Esophagus squamous epithelium (tissue), 5 donors: ENCODE measurements at places on chromosomes 2 and 18. TPM values are rescaled to one million over a fixed set of nuclear protein-coding genes. Genes with fewer than 3 reads are reported as not detected.

DNA sequence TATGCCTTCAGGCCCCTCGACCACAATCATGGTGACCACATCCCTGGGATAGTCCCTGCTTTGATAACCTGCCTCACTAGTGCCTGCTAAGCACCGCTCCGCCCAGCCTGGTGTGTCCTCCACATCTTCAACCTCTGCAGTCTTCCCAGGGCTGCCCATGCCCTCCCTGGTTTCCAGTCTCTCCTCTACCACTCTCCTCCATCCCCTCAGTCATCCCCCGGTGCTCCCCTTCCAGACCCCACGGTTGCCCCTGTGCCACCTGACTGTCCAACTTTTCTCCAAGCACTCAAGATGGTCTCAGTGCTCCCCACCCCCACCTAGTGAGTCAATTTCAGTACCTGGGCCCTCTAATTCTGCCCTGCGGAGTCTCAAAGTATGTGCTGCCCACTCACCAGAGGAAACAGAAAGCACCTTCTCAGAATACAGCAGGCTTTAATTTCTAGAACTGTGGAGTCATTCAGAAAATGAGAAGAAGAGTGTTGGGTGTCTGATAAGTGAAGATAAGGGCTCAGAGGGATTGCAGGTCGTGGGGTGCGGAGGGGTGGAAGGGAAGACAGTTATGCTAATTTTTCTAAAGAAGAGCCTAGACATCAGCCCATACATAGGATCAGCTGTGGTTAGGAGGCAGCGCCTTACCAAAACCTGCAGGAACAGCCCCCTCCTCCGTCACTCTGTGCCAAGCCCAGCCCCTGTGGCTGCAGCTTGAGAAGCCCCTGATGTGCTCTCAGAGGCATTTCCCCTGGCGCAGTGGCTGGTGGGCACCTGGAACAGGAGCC lies 53.6 kb upstream of the CAB39 start:
- DNase-seq, result no peak

DNA sequence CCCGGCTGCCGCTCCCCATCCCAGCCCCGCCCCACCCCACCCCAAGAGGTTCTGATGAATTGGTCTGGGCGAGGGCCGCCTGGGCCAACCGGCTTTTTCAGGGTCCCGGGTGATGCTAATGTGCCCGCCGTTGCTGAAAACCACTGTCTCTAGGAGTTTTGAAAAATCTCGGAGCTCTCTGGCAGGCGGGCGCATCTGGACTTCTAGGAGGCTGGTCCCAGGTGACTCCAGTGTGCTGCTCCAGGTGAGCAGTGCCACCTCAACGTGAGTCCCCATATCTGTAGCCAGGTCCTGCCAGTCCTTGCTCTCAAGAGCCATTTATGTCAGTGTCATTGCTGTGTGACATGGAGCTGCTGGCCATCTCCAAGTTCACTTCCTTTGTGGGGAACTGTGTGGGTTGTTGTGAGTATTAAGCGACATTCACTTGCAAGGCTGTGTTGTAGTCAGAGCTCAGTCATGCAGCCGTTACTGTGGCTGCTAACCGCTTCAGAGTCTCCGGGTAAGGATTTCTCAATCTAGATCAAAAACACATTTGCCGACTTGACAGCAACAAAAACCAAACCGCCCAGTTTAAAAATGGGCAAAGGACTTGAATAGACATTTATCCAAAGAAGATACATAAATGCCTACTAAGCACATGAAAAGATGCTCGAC lies at the start of gene RFX8:
Gene RFX8, minus strand, starts transcription at position 382 of the 654 bp plus-strand sequence. CDS start 8,264 bp downstream, outside the sequence.
- DNase-seq, result no peak

Gene TUBA4B
- total RNA-seq, result not detected

GRCh38 chr2:183597841-183598240 lies 473.6 kb downstream of the NUP35 start:
- DNase-seq, result no peak

Gene ASIC4
- not detected for total RNA-seq

DNA sequence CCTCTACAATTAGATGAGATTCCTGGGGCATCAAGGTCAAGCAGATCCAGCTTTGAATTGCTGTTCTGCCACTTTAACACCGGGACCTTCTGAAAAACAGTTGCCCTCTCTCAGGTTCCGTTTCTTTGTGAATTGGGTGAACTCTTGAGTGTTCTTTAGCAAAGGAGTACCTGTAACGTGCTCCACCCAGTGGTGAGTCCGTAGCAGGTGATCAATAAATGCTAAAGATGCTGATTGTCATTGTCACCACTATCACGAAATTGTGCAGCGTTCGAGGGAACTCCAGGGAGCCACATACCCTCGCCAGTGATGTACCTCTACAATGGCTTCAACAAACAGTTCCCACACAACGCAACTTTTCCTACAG lies 81.9 kb downstream of the TCF7L1 start:
- DNase-seq, result no peak

- DNase-seq, result no peak
Observed at GRCh38 chr2:198232281-198232680, 427.9 kb downstream of the PLCL1 start.

DNA sequence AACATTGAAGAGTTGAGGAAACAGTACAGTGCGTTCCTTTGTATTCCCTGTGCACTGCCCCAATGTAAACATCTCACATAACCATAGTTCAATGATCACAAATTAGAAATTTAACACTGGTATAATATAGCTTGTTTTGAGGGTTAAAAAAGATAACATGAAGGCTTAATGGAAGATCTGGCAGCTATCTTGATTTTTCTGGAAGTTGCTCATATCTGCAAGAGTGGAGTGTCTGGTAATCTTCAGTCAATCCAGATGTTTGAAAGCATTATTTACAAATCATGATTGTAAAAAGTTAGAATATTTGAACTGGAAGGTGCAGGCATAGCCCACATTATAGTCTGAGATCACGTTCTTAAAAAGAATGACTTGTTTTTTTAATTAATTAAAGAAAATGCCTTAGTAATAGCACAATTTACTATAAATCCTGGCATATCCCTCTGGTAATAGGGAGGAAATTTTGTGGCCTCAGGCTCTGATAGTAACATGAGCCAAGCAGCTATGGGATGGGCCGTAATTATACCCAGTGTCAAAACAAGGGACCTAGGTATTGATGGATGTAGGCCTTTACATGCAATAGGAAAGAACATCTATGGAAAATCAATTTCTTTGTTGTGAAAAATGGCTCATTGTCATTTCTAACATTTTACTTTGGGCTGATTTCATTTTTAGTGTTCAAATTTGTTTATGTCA lies 418.0 kb downstream of the THSD7B start:
- no peak for DNase-seq

Gene ANKRD36C
- 29.4 TPM for total RNA-seq

DNA sequence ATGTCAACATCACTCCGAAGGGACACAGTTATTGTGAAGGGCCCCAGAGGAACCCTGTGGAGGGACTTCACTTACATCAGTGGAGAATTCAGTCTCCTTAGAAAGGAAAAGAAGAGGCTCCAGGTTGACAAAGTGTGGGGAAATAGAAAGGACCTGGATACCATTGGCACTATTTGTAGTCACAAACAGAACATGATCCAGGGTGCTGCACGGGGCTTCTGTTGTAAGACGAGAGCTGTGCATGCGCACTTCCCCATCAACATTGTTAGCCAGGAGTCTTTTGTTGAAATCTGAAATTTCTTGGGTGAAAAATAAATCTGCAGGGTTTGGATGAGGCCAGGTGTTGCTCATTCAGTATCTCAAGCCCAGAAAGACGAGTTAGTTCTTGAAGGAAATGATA lies 2.4 kb upstream of the ALPK2 start:
- DNase-seq, result no peak

Gene MEP1B
- total RNA-seq, result not detected

Gene ITGB6
- total RNA-seq, result 33.8 TPM

GRCh38 chr2:218910741-218911140 lies 30.1 kb downstream of the WNT10A start:
- no peak for DNase-seq

- DNase-seq, result no peak
Observed at GRCh38 chr2:45898819-45899218, 247.3 kb downstream of the PRKCE start.

- no peak for DNase-seq
Observed at GRCh38 chr18:59144483-59144882, 4.8 kb downstream of the SEC11C start.

- no peak for DNase-seq
Observed at GRCh38 chr2:8203364-8203763, 478.5 kb upstream of the ID2 start.

Gene CNGA3
- not detected for total RNA-seq

GRCh38 chr2:128301501-128301966 lies 17.1 kb downstream of the HS6ST1 start:
- DNase-seq, result no peak

Gene UGT1A10
- total RNA-seq, result 29.3 TPM

Gene TFCP2L1
- 29.9 TPM for total RNA-seq

Gene KCNS3
- 31.7 TPM for total RNA-seq

DNA sequence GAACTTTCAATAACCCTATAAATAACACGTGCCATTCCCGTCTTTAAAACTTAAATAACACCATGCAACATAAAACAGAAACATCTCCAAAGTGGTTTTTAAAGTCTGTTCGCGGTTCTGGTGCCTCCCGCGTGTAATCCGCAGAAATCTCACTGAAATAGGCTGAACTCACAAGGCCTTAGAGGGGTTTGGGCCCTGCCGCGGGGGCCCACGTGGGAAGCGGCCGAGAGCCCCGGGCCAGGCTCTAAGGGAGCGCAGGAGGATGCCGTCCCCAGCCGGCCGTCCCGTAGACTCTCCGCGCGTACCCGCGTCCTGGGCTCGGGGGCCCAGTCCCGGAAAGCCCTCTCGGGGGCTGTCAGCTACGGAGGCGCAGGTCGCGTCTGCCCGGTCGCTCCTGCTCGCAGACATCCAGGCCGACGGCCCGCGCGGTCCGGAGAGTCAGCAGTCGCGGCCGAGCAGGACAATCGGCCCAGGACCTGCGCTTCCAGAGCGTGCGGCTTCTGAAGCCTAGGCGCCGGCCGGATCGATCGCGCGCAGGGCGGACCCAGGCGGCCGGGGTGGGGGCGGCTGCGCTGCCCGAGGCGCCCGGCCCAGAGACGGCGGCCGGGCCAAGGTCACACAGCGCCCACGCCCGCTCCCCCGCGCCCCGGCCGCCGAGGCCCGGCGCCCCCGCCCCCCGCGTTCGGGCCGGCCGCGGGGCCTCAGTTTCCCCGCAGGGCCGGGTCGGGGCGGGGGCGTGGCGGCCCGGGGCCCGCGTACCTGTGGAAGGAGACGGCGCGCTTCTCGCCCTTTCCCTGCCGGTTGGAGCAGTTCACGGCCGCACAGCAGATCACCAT lies 558 bp downstream of the THAP4 start:
- no peak for DNase-seq

DNA sequence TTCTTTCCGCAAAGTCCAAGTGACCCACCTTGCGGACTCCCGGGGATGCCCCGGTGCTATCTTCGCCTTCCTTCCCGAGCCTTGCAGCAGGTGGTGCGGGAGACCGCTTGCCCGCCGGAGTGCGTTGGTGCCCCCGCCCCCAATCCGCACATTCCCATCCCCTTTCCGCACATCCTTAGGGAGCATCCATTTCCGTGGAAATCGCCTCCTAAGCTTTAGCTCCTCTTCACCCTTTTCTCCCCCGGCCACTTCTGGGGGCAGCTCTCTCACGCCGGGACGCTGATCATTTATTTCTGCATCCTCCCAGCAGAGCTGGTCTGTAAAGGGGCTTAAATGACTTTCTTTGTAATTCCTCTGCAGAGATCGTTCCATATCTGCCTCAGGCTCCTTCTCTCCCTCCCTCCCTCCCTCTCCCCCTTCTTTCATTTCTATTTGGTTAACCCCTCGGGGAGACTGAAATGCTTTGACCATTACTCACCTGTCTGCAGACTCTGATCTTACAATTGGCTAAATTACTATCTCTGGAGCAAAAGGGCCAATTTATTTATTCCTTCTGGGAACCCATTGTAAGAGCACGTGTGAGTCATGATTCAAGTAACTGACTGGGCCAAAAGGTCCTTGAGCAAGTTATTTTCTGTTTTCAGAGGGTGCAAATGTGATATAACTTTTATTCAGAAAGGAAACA lies 1.3 kb upstream of the LYPD1 start:
- DNase-seq, result no peak

Gene RBM45
- total RNA-seq, result 13.2 TPM

GRCh38 chr2:222298311-222299150 lies at the start of gene PAX3:
Gene PAX3, minus strand, starts transcription at chr2:222298998. Its CDS starts 383 bp downstream, at chr2:222298615.
- DNase-seq, result no peak

Gene UPP2
- total RNA-seq, result not detected

Gene CD207
- 0.35 TPM for total RNA-seq

Gene CAMKMT
- 8.8 TPM for total RNA-seq

- no peak for DNase-seq
Observed at GRCh38 chr18:34114996-34115395, 109.7 kb downstream of the NOL4 start.

GRCh38 chr2:160384791-160385190 lies 108.8 kb downstream of the RBMS1 start:
- no peak for DNase-seq

Gene HEATR5B
- total RNA-seq, result 27.9 TPM

DNA sequence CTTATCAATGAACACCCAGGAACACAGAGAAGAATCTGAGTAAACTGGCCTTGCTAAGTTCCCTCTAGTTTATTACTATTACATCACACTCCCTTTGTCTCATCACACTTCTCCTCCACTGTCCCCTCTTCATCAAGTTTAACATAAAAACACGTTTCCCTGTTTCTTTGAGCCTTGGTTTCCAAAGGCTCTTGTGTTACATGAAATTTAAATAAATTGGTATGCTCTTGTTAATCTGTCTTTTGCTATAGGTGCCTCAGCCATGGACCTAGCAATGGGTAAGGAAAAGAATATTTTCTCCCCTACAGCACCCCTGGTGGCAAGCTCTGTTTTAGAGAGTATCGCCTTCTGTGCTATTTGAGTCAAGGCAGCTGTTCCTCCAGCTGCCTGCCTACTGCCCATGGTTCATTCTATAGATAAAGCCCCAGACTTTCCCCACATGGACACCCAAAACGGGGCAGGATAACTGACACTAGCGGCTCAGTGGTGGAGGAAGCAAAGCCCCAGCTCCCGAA lies 31.8 kb downstream of the TGIF1 start:
- DNase-seq, result no peak

GRCh38 chr18:6593142-6593885 lies 136.2 kb upstream of the ARHGAP28 start:
- no peak for DNase-seq

Gene POMC
- 3.4 TPM for total RNA-seq

DNA sequence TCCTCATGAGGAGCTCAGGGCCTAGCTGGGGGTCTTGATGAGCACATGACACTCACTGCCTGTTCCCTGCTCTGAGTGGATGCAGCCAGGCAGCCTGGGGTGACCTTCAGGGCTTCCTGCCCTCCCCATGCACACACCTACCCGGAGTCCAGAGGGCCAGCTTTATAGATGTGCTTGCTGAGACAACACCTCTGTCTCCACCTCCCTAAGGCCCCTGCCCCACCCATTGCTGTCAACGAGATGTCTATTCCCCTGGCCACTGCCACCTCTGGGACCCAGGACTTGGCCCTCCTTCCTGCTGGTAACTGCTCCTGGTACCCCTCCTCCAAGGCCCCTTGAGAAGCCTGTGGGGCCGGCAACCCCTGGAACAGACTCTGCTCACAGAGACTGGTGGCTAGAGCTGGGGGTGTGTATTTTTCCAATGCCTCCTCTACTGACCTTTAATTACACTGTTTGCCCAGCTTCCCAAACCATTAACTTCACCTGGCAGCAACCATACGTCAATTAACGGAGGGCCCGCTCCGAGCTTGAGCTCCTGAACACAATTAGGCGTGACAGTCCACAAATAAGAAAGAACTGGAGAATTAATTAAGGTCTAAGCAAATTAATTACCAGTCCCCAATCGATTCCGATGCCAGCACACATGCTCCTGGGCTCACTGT lies 66.3 kb downstream of the EMX1 start:
- DNase-seq, result no peak
